DMS53 (cell line): ENCODE measurements at places on chromosomes 12 and 14.

DNA sequence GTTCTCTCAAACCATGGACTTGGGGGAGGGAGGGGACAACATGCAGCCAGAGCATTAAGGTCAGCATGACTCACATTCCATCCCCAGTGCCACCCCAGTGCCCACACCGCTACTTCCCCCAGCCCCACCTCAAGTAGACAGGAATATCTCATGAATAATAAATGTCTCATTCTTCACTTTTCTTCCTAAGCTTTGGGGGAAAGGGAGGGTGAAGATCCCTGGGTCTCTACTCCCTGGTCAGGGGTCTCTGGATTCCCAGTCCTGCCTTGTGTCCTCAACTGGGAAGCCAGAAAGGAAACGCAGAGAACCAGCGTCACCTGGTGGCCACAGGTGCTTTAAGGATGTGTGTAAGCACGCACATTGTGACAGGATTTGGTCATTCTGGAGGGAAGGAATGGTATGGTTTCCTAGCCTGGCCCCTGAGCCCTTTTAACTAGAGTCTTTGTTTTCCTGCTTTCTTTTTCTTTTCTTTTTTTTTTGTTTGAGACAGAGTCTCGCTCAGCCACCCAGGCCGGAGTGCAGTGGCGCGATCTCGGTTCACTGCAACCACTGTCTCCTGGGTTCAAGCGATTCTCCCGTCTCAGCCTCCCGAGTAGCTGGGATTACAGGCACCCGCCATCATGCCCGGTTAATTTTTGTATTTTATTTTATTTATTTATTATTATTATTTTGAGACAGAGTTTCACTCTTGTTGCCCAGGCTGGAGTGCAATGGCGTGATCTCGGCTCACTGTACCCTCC, 3.4 kb downstream of the GPR84 start:
- peak; percentile 93 for DNase-seq

GRCh38 chr14:68757618-68758081, 35.2 kb downstream of the ZFP36L1 start:
- no peak for DNase-seq

GRCh38 chr12:76871742-76872141, 7.1 kb downstream of the CSRP2 start:
- no peak for DNase-seq

DNA sequence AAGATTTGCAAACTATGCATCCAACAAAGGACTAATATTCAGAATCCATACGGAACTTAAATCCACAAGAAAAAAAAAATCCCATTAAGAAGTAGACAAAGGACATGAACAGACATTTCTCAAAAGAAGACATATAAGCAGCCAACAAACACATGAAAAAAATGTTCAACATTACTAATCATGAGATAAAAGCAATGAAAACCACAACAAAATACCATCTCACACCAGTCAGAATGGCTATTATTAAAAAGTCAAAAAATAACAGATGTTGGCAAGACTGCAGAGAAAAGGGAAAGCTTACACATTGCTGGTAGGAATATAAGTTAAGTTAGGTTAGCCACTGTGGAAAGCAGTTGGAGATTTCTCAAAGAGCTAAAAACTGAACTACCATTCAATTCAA, 16.2 kb downstream of the CDK17 start:
- DNase-seq, result no peak

DNA sequence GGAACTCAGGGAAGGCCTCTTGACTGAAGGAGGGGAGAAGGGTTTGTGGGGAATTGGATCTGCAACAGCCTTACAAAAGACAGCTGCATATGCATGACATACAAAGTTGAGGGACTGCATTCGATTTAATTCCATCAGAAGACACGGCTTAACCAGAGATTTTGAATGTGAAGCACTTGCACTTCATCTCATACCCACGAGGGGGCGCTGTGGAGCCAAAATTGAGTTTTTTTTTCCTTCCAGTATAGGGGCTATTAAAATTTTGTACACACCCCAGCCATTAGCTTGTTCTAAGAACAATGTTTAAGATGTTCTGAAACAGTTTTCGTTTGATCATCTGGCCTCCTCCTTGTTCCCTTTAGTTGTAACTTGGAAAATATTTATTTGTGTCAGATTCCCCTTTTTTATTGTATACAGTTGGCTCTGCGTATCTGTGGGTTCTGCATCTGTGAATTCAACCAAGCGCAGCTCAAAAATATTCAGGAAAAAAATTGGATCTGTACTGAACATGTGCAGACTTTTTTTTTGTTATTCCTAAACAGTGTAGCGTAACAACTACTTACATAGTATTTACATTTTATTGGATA, 1.6 kb downstream of the SUDS3 start:
- peak; percentile 80 for DNase-seq

- DNase-seq, result no peak
These were observed 141.0 kb downstream of the GRIP1 start for GRCh38 chr12:66537876-66538275.

DNA sequence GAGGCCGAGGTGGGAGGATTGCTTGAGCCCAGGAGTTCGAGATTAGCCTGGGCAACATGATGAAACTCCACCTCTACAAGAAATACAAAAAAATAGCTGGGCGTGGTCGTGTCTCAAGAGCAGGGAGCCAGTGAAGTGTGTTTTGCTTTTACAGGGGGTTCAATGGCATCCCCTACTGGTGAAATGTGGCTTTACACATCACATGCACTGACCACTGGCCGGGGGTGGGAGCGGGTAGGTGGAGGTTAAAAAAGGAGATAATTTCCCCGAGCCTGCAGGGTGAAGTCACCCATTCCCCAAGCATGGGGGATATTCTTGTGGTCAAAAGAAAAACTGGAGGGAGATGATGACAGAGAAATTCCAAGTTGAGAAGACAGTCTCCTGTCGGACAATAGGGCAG, 63.6 kb upstream of the PWP1 start:
- DNase-seq, result peak; percentile 32

GRCh38 chr12:131390412-131391334, 320.2 kb upstream of the SFSWAP start:
- DNase-seq, result peak; percentile 69

- DNase-seq, result peak; percentile 33
These were observed 90.0 kb downstream of the RIN3 start for GRCh38 chr14:92603309-92604242.
